T-helper 17 cell (primary cell): ENCODE measurements at places on chromosomes 3 and 15. TPM values are rescaled to one million over a fixed set of nuclear protein-coding genes. Genes with fewer than 3 reads are reported as not detected.

GOLGA6L9 gene
- 3.3 TPM for total RNA-seq

ITIH1 gene
- not detected for total RNA-seq

LRRN1 gene
- total RNA-seq = not detected

SKOR1 gene
- total RNA-seq = 2.7 TPM

CEP70 gene
- total RNA-seq = 10.7 TPM

FRG2C gene
- not detected for total RNA-seq

KBTBD13 gene
- not detected for total RNA-seq

MCF2L2 gene
- 25.7 TPM for total RNA-seq

DUOX2 gene
- 0.27 TPM for total RNA-seq

ICE2 gene
- total RNA-seq = 39.8 TPM

ROBO1 gene
- total RNA-seq = not detected

ZNF385D gene
- 5.3 TPM for total RNA-seq

OXSR1 gene
- 51.9 TPM for total RNA-seq
